ENCODE measurements at places on chromosomes 4 and X.

GRCh38 chr4:41795796-41796385 is 47.4 kb upstream of the PHOX2B start:
- DNase-seq, result no peak

DNA sequence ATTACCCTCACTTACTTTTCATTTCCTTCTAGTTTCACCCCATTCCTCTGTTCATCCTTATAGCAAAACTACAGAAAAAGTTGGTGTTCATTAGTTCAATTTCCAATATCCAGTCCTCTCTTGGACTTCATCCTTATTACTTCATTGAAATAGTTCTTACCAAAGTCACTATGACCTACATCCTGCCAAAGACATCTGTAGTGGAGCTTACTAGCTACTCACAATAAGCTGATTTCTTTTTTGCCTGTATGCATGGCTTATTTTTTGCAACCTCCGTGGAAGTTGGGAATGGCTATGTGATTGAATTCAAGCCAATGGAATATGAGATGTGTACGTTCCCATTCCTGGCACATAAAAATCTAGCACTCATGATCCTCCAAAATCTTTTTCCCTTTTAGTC is 4.6 kb upstream of the CDKL2 start:
- no peak for DNase-seq

GRCh38 chrX:11970578-11971359 is 167.5 kb upstream of the FRMPD4 start:
- DNase-seq, result no peak

GRCh38 chr4:187128976-187129375 is 405.3 kb upstream of the FAT1 start:
- no peak for DNase-seq

DNA sequence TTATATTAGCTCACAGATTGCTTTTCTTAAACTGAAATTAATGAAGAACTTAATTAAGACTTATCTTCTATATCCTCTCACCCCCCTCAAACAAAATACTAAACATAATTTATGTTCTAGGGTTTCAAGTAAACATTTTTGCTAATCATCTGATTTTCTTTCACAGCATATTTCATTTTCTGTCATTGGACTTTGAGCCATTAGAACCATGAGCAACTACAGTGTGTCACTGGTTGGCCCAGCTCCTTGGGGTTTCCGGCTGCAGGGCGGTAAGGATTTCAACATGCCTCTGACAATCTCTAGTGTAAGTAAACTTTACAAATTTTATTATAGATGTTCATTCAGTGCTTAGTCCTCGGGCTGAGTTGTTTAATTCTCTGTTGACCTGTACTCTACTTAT is 3.3 kb downstream of the PDLIM5 start:
- peak; percentile 7 for DNase-seq

DNA sequence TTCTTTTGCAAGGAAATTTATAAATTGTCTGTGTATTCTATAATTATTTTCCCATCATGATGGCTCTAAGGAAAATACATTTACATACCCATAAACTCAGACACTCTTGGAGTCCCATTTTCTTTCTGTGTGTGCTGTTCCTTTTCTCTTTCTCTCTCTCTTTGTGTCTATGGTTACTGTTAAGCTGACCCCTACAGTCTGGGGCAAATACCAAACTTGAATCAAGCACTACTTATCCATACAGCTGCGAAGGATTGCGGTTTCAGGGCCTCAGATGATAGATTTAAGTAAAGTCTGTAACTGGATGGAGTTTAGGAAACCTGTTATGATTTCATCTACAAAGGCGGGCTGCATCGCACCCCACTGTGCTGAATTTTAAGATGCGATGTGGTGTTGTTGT is 150.2 kb downstream of the SHROOM3 start:
- peak; percentile 18 for DNase-seq

- DNase-seq, result no peak
These were observed 202.7 kb downstream of the GBA3 start for GRCh38 chr4:22895482-22895881.

- peak; percentile 45 for DNase-seq
These were observed 40.9 kb upstream of the NYX start for GRCh38 chrX:41406201-41406600.

GRCh38 chr4:4666187-4666586 is 124.3 kb upstream of the STX18 start:
- no peak for DNase-seq

DNA sequence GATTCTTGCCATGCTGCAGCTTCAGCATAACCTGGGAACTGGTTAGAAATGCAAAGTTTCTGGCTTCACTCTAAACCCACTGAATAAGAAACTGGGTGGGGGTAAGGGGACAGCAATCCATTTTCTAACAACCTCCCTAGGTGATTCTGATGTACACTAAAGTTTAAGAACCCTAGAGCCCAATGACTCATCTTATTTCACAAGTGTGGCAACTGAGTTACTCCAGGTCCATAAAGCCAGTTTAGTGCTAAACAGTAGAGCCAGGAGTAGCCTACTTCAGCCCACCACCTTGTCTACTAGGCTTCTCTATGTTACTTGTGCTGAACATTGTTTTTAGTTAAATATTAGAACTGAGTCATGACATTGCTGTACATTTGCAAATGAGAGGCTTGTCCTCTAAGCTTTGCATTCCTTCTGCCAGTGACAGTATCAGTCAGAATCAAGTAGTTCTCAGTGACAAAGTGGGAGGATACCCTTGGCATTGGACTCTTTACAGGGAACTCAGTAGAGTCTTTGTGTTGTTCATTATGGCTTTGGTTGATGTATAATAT is 518.0 kb downstream of the RPA4 start:
- DNase-seq, result no peak

DNA sequence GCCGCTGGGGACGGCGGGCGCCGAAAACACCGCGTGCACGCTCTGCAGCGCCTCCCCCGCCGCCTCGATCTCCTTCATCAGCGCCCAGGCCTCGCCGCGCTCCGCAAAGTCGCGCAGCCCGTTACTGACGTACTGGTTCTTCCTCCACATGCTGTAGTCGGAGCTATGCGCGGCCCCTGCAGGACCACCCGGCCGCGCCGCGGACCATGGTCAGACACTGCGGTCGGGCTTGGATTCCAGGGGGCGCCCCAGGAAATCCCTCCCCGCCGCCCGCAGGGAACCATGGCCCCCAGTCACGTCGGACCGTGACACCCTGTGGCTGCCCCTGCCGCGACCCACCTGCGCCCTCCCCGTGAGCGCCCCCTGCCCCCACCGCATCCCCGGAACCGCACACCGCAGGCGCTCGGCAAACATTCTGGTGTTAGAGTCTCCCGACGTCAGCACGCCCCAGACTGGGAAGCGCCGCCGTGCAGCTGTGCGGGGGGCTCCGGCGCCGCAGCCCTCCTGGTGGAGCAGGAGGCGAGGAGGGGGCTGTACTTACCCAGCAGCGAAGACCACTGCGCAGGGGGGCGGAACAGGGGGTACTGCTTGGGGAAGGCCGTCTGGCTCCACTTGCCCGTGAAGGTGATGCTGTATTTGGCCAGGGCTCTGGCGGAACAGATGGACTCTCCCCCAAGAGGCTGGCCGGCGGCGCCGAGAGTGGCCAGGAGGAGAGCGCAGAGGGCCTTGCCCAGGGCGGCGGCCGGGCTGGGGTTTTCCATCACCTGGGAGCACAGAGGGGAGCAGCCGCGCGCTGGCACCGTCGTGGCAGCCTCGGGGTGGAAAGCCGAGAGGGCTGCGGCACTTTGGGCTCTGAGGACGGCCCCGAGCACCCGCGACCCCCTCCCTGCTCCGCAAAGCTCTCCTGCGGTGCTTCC is 814 bp downstream of the SPON2 start:
- DNase-seq, result peak; percentile 25

DNA sequence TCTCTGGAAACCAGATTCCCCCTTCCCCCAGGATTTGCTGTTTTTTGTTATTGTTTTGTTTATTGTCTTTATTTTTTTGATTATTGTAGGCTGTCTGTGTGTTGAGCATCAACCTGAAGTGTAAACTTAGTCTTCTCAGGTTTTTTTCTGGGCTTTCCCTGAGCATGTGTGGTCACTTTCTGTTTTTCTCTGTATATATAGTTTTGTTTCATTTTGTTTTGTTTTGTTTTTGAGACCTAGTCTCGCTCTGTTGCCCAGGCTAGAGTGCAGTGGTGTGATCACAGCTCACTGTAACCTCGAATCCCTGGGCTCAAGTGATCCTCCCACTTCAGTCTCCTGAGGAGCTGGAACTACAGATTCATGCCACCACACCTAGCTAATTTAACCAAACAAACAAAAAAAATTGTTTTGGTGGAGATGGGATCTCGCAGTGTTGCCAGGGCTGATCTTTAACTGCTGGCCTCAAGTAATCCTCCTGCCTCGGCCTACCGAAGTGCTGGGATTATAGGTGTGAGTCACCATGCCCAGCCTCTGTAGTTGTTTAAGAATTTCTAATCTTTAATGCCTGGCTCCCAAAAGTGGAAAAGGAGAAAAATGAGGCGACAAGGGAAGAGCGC is 9.1 kb downstream of the IL13RA1 start:
- no peak for DNase-seq

- no peak for DNase-seq
These were observed 1495.3 kb upstream of the PCDH7 start for GRCh38 chr4:29224911-29225310.

DNA sequence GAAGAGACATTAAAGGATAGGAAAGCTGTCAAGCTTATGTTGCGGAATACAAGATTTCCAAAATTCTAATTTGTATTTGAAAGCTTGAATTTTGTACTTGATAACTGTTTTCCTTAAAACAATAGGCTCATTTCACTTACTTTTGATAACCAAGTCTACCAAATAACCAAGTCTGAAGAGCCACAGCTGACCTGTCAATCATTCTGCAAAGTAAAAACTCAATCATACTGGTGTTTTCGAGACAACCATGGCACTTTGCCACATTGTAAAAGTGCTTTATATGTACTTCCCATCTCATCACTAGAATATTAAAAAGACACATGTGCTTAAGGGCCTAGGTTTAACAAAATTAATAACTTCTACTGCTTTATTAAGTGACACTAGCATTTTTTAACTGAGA is 47.9 kb downstream of the LEF1 start:
- no peak for DNase-seq

GRCh38 chr4:73275318-73275654 is 16.7 kb upstream of the ANKRD17 start:
- peak; percentile 81 for DNase-seq

GRCh38 chr4:182093431-182093831 is 149.8 kb upstream of the TENM3 start:
- DNase-seq, result no peak
